ENCODE measurements at places on chromosomes 7 and 10. TPM values are rescaled to one million over a fixed set of nuclear protein-coding genes. Genes with fewer than 3 reads are reported as not detected.

DNA sequence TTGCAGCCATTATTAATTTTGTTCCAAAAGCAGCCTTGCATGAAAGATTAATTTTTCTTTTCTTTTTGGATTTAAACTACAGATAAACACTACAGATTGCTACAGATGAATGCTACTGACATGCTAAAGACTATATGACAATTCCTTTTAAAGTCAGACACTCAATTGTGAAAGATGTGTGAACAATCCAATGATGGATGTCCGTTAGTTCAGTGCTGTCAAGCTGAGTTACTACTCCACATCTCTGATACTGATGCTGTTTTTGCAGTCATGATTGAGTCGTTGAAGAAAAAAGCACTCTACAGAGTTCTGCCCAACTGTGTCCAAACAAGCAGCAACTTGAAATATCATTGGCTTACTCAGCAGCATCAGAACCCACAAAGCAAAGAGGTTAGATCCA is 146.8 kb downstream of the OTUD1 start:
- H3K27me3 ChIP-seq = no peaks in the 10 kb centered on the region
- no peak overlapping the region for H3K4me3 ChIP-seq
- no peak for DNase-seq
- no peaks in the 10 kb centered on the region for H3K36me3 ChIP-seq

GRCh38 chr7:14235056-14235455 is 245.6 kb upstream of the ETV1 start:
- H3K27ac ChIP-seq = no peak overlapping the region
- H3K4me3 ChIP-seq = no peak overlapping the region
- H3K36me3 ChIP-seq = no peaks in the 10 kb centered on the region
- no peak for DNase-seq
- no peaks in the 10 kb centered on the region for H3K27me3 ChIP-seq

DNA sequence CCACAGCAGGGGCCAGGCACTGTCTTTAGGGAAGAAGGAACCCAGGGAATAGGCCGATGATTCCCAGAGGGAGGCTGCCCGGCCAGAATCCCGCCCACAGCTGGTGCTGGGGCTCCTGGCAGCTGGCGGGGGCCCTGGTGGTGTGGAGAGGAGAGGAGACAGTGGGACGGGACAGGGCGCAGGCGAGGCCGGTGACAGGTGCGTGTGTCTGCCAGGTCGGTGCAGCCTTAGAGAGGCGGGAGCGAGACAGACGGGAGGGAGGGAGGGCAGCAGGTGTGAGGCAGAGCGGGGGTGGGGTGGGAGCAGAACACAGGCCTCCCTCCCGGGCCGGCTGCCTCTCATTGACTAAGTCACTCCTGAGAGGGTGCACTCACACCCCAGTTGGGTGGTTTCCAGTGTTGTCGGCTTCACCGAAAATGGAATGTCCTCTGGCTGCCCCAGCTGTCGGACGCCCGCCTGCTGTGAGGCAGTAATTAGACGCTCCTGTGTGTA is 55.2 kb downstream of the ELFN1 start:
- H3K36me3 ChIP-seq = peaks cover 16% of the 10 kb centered on the region
- no peak for DNase-seq
- no peak overlapping the region for H3K27ac ChIP-seq
- H3K27me3 ChIP-seq = peaks cover 13% of the 10 kb centered on the region
- H3K4me1 ChIP-seq = no peaks in the 10 kb centered on the region
- no peak overlapping the region for H3K4me3 ChIP-seq

DNA sequence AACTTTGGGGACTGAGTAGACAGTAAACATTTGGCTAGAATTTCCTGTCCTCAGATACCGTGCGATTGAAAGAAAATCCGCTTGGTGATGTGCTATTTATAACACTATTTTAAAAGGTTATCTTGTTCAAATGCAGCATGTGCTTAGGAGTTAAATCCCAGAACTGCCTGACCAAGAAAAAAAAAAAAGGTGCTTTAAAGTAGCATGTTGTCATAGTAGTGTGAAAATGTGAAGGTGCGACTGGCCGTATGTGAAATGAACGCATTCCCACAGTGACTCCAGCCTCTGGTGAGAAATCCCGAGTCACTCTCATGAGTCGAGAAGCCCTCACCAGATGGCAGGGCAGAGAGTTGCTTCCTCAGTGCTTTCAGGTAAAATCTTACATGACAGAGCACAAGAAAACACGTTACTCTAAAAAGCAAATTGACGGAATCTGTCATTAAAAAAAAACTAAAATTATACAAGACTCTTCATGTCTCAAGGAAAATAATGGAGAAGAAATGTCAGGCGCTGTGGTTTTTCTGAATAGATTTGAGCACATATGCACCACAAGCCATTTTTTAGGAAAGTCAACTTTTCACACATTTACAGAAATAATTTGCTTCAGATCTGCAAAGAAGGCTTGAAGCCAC is 18.4 kb upstream of the KLF6 start:
- DNase-seq = no peak
- H3K27me3 ChIP-seq = peaks cover 3% of the 10 kb centered on the region
- H3K4me1 ChIP-seq = peaks cover 41% of the 10 kb centered on the region
- no peaks in the 10 kb centered on the region for H3K36me3 ChIP-seq
- H3K4me3 ChIP-seq = no peak overlapping the region

DNA sequence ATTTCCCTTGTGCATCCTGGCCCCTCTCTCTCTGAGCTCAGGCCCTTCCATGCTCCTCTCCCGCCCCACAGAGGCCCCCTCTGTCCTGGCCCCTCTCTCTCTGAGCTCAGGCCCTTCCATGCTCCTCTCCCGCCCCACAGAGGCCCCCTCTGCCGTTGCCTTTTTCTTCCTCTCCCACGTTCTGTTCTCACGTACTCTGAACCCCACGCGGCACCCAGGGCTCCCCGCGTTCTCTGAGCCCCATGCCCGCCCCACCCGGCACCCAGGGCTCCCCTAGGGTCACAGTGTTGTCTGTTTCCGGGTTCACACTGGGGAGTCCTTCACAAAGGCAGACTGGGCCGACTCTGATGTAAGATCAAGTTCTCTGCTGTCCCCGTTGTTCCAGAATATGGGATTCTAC is 336.8 kb downstream of the DNAJB6 start:
- H3K36me3 ChIP-seq = peaks cover 12% of the 10 kb centered on the region
- H3K27ac ChIP-seq = no peak overlapping the region
- H3K4me3 ChIP-seq = no peak overlapping the region
- DNase-seq = no peak
- peaks cover 24% of the 10 kb centered on the region for H3K27me3 ChIP-seq

DNA sequence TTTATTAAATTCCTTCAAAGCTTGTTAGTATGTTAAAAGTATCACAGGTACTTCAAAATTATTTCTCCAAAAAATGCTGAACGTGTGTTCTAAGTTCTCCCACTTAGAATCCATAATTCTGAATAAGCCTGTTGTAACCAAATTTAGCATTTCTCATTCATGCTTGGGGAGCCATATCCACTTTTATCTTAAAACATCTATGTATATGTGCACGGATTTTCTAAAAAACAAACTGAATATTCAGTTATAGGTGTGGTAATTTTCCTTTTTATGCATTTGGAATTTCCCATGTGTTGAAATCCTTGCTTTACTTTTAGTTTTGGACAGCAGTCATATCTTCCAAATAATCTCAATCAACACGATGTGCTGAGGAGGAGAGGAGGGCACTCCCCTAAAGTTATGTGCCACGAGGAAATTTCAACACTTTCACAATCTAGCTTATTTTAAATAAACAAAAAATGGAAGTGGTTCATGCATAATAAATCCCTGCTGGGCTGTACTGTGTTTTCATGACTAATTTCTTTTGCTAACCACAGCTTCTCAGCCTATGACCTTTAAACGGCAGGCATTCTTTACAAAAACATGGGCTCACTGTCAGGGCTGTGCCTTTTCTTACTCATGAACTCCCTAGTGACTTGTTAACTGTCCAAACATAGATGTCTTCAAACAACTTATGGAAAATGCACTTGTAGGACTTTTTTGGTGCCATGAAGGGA is 380.3 kb upstream of the SEMA3C start:
- DNase-seq = no peak
- peaks cover 6% of the 10 kb centered on the region for H3K4me1 ChIP-seq
- no peak overlapping the region for H3K4me3 ChIP-seq
- H3K27ac ChIP-seq = no peak overlapping the region
- H3K27me3 ChIP-seq = no peaks in the 10 kb centered on the region

- DNase-seq = no peak
- H3K4me1 ChIP-seq = peaks cover 3% of the 10 kb centered on the region
- H3K27me3 ChIP-seq = peaks cover 2% of the 10 kb centered on the region
- H3K36me3 ChIP-seq = no peaks in the 10 kb centered on the region
- H3K27ac ChIP-seq = no peak overlapping the region
Measured at GRCh38 chr10:119022846-119023552, 6.5 kb upstream of the NANOS1 start.

- H3K36me3 ChIP-seq = peaks cover 4% of the 10 kb centered on the region
- H3K27me3 ChIP-seq = no peaks in the 10 kb centered on the region
- H3K4me3 ChIP-seq = no peak overlapping the region
- no peak for DNase-seq
Measured at GRCh38 chr7:11552676-11553296, 279.2 kb downstream of the THSD7A start.

DNA sequence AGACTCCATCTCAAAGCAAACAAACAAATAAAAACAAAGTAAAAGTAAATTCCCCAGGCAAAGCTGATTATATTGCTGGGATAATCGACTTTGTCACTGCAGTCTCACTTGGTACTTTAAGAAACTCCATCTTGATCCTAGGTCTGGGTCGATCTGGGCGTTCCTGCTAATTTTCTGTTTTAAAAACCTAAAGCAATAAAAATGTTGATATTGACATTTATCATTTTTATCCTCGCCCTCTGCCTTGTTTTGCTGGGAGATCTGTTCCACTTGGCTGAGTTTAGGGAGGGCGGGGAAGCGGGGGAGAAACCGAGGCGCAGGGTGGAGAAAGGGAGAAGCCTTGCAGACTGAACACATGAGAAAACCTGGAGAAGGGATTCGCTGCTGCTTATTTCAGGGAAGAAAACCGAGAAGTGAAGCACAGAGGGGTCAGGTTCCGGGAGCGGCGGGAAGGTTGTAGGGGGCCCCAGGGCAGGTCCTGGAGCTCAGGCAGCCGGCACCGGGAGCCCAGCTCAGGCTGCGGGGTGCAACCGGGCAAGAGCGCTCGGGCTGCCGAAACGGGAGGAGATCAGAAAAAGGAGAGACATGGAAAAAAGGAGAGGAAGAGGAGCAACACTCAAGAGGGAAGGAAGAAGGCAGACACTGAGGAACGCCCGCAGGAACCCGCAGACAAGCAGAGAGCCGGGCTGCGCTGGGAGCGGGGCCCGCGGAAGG is 27.3 kb upstream of the KMT2C start:
- peaks cover 10% of the 10 kb centered on the region for H3K4me1 ChIP-seq
- H3K4me3 ChIP-seq = peak overlapping the region; percentile 94
- H3K27me3 ChIP-seq = peaks cover 11% of the 10 kb centered on the region
- no peak for DNase-seq
- H3K36me3 ChIP-seq = peaks cover 4% of the 10 kb centered on the region

GRCh38 chr7:50610521-50611277 is 45.5 kb upstream of the DDC start:
- H3K4me1 ChIP-seq = no peaks in the 10 kb centered on the region
- DNase-seq = no peak
- H3K4me3 ChIP-seq = no peak overlapping the region
- peaks cover 7% of the 10 kb centered on the region for H3K27me3 ChIP-seq

DNA sequence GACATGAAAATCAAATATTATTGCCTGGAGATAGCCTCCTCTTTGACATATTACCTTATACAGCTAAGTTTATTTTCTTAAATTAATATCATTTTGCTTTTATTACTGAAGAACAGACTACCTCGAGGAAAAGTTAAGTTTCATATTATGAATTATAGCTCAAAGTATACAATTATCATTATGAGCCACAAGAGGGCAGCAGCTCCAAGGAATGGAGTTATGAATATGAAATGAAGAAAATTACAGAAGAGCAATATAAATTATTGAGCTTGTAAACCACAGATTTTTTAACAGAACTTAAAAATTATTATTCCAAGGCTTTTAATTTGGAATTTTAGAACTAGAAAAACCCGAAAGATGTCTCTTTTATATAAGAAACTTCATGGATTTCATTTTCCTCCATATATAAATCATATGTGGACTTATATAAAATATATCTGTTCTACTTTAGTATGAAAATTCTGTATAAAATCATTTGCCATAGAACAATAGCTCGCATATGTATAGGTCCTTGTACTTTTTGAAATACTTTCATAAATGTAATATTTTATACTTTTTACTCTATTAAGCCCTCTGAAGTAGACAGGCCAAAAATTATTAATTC is 40.1 kb downstream of the IQUB start:
- DNase-seq = no peak
- no peaks in the 10 kb centered on the region for H3K4me1 ChIP-seq
- H3K27ac ChIP-seq = no peak overlapping the region
- no peaks in the 10 kb centered on the region for H3K27me3 ChIP-seq
- H3K36me3 ChIP-seq = no peaks in the 10 kb centered on the region

DNA sequence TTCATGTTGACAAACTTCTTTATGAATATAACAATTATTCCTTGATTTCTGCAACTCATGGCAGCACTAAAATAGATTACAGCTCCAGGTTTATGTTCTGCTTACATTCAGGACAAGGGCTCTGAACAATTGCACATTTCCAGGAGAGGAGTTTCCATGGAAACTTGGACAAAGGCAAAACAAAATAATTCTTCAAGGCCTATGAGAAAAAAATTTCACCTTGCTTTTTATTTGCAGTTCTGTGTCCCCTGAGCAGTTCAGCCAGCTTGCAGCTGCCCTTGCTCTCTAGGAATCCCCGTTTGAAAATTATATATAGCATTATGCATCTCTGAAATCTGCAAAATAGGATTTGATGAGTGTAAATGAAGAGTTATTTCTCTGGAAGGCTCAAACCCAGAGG is 71.7 kb downstream of the ARL4A start:
- H3K27ac ChIP-seq = no peak overlapping the region
- DNase-seq = no peak
- H3K4me1 ChIP-seq = peaks cover 4% of the 10 kb centered on the region
- peaks cover 5% of the 10 kb centered on the region for H3K36me3 ChIP-seq
- no peak overlapping the region for H3K4me3 ChIP-seq
- H3K27me3 ChIP-seq = no peaks in the 10 kb centered on the region

DNA sequence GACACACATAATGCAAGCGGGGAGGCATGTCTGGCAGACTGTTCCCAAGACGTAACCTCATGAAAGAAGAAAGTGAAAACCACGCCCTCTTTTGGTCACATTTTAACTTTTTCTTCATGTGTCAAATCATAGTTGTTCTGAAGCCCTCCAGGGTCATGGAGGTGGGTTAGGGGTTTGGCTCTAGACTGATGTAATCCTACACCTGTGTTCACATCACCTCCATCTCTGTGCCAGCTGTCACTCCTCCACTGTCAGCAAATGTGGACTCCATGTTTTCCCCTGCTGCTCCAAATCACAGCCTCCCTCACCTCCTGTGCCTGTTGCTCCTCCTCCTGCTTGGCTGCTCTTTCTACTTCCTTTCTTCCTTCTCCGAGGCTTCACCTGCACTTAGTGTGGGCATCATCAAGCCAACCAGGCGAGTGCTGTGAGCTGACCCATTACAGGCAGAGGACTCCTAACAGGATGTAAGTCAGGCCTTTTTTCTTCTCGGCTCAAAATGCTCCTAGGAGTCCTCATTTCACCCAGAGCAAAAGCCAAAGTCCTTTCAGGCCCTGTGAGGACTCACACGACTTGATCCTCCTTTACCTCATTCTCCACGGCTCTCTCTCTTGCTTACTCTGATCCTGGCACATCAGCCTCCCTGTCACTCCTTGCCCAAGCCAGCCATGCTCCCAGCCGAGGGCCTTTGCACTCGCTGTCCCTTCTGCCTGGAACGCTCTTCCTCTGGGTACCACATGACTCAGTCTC is 66.4 kb upstream of the IFRD1 start:
- peaks cover 3% of the 10 kb centered on the region for H3K4me1 ChIP-seq
- peak overlapping the region; percentile 58 for H3K27ac ChIP-seq
- no peak for DNase-seq
- peaks cover 2% of the 10 kb centered on the region for H3K27me3 ChIP-seq

VWDE gene
- 3.2 TPM for total RNA-seq

NACAD gene
- 3.5 TPM for total RNA-seq

VSTM4 gene
- total RNA-seq = 0.38 TPM

HOXA5 gene
- total RNA-seq = 0.59 TPM

KIF11 gene
- total RNA-seq = 9.4 TPM

IFIT1B gene
- total RNA-seq = not detected

PLA2G12B gene
- total RNA-seq = not detected

Measured in endothelial cell (in vitro differentiated cells).